Thoracic aorta (tissue), 2 donors: ENCODE measurements at places on chromosomes 11 and 22. TPM values are rescaled to one million over a fixed set of nuclear protein-coding genes. Genes with fewer than 3 reads are reported as not detected.

The NPTXR gene
- 50.8 TPM for total RNA-seq

The OR52E8 gene
- not detected for total RNA-seq

The CRYAB gene
- total RNA-seq, result 387 TPM

The MS4A6E gene
- total RNA-seq, result not detected

The LINC01488 gene
- total RNA-seq, result not detected

The RBMXL2 gene
- not detected for total RNA-seq

The RELT gene
- total RNA-seq, result 6.5 TPM

The LMO1 gene
- not detected for total RNA-seq

The ASPHD2 gene
- total RNA-seq, result 2.6 TPM

The PICK1 gene
- 33.9 TPM for total RNA-seq

The RAB3IL1 gene
- total RNA-seq, result 20.8 TPM

The GAS2 gene
- not detected for total RNA-seq

The DDI1 gene
- total RNA-seq, result not detected

The CCDC89 gene
- 2.3 TPM for total RNA-seq

GRCh38 chr22:27823221-27823620, 21.7 kb upstream of the MN1 start:
- H3K27me3 ChIP-seq, result no peaks in the 10 kb centered on the region
- no peak for DNase-seq
- H3K4me3 ChIP-seq, result no peak overlapping the region
- peaks cover 5% of the 10 kb centered on the region for H3K4me1 ChIP-seq

DNA sequence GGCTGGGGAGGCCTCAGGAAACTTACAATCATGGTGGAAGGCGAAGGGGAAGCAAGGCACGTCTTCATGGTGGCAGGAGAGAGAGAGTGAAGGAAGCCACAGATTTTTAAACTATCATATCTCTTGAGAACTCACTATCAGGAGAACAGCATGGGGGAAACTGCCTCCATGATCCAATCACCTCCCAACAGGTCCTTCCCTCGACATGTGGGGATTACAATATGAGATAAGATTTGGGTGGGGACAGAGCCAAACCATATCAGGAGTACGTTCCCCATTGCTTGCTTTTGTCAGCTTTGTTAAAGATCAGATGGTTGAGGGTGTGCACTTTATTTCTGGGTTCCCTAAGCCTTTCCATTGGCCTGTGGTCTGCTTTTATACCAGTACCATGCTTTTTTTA, 53.7 kb upstream of the E2F8 start:
- H3K27me3 ChIP-seq, result no peaks in the 10 kb centered on the region
- H3K27ac ChIP-seq, result no peak overlapping the region
- H3K36me3 ChIP-seq, result no peaks in the 10 kb centered on the region
- no peaks in the 10 kb centered on the region for H3K4me1 ChIP-seq

- no peak overlapping the region for H3K4me3 ChIP-seq
- H3K36me3 ChIP-seq, result no peaks in the 10 kb centered on the region
- no peak for DNase-seq
Measured at GRCh38 chr11:13284776-13285588, 7.4 kb downstream of the BMAL1 start.

DNA sequence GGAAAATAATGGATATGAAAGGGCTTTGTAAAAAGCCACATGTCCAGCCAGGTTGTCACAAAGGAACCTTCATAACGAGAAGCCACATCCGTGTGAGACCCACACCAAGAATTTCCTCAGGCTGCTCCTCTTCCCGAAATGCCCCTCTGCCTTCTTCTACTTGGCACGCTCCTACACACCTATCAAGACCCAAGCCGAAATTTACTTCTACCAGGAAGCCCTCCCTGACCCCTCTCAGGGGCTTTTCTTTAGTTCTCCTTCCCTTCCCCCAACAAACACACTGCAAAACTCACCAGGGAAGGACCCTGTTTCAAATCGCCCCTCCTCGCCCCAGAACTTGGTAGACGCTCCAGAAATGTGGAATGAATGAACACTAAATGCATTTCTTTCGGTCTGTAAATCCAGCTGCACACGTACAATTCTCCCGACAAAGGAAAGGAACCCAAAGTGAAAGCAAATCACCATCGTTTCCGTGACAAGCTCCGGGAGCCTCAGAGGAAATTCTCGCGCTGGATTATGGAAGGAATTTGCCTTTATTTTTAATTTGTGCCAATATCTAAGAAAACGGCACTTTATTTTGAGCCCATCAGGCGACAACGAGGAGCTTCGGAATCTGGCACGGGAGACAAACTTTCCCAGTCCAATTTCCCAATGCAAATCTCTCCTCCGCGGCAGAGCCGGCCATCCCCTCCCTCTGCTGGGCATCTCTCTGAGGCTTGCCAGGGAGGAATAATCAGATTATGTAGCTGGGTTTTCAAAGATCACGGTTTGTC, 13.2 kb upstream of the SHISAL1 start:
- no peaks in the 10 kb centered on the region for H3K27me3 ChIP-seq
- no peak for DNase-seq
- peak overlapping the region; percentile 71 for H3K4me3 ChIP-seq
- H3K27ac ChIP-seq, result no peak overlapping the region
- H3K36me3 ChIP-seq, result no peaks in the 10 kb centered on the region
- peaks cover 12% of the 10 kb centered on the region for H3K4me1 ChIP-seq

GRCh38 chr22:23398701-23399366, 181.3 kb downstream of the IGLL1 start:
- no peak overlapping the region for H3K27ac ChIP-seq
- DNase-seq, result no peak
- H3K36me3 ChIP-seq, result no peaks in the 10 kb centered on the region
- H3K4me3 ChIP-seq, result no peak overlapping the region

GRCh38 chr11:118401151-118401879, at the start of gene ATP5MG:
ATP5MG (plus strand) TSS chr11:118401606; CDS start chr11:118401666, 60 bp downstream.
- peaks cover 29% of the 10 kb centered on the region for H3K4me1 ChIP-seq
- H3K4me3 ChIP-seq, result peak within 1 kb of the TSS; percentile 94
- peaks cover under 1% of the 10 kb centered on the region for H3K36me3 ChIP-seq
- DNase-seq, result peak; percentile 60
- H3K27me3 ChIP-seq, result no peaks in the 10 kb centered on the region
- peak within 1 kb of the TSS; percentile 80 for H3K27ac ChIP-seq

DNA sequence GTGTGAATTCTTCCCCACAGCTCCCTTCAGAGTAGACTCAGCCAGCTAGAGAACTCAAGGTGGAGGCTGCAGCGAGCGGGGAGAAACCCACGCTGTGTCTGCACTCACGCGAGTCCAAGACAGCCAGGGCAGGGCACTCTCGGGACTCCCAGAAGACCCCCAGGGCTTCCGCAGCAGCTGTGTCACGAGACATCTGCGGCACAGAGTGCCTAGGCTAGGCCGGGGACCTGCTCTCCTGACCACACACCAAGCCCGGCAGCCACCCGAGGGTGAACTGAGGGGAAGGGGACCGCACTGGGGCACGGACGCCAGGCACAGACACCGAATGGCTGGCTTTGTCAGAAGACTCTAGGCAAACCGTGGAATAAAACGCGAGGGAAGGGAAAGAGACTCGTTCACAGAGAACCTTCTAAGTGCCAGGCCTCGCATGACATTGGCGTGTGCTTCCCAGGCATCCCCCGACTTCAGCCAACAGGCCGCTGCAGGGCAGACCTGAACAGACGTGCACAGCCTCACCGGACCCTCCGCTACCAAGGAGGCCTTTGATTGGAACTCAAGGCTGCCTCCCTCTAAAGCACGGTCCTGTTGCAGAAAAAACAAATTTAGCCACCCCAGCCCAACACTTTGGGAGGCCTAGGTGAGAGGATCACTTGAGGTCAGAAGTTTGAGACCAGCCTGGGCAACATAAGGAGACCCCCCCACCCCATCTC, 18.2 kb upstream of the MOB2 start:
- no peaks in the 10 kb centered on the region for H3K27me3 ChIP-seq
- peaks cover 52% of the 10 kb centered on the region for H3K4me1 ChIP-seq
- H3K36me3 ChIP-seq, result no peaks in the 10 kb centered on the region
- DNase-seq, result no peak
- peak overlapping the region; percentile 38 for H3K27ac ChIP-seq

- no peaks in the 10 kb centered on the region for H3K36me3 ChIP-seq
- H3K4me1 ChIP-seq, result no peaks in the 10 kb centered on the region
- no peak overlapping the region for H3K4me3 ChIP-seq
Measured at GRCh38 chr11:128921793-128922192, 20.9 kb downstream of the TP53AIP1 start.

GRCh38 chr11:6224421-6224820, 10.0 kb downstream of the FHIP1B start:
- H3K36me3 ChIP-seq, result peaks cover 31% of the 10 kb centered on the region
- DNase-seq, result no peak
- no peaks in the 10 kb centered on the region for H3K27me3 ChIP-seq
- H3K4me3 ChIP-seq, result no peak overlapping the region
- H3K4me1 ChIP-seq, result no peaks in the 10 kb centered on the region

DNA sequence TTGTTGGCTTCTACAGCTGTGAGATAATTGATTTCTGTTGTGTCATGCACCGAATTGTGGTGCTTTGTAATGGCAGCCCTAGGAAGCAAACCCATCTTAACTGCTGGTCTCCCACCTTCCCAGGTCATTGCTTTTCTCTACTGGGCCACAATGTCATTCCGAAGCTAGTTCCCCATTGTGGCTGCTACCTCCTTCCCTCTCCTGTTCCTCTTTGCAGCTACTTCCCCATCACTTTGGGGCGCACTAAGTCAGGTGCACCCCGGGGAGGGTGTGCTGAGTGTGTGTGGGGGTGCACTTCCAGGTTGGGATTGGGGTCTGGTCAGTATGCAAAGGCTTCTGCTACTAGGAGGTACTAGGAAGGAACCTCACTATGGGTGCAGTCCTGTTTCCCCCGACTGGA, 109.3 kb downstream of the ST3GAL4 start:
- no peaks in the 10 kb centered on the region for H3K27me3 ChIP-seq
- no peak overlapping the region for H3K4me3 ChIP-seq
- DNase-seq, result no peak
- no peak overlapping the region for H3K27ac ChIP-seq
- H3K36me3 ChIP-seq, result no peaks in the 10 kb centered on the region
- H3K4me1 ChIP-seq, result peaks cover 8% of the 10 kb centered on the region

GRCh38 chr11:132043714-132044113, 673.3 kb downstream of the NTM start:
- H3K36me3 ChIP-seq, result no peaks in the 10 kb centered on the region
- H3K4me1 ChIP-seq, result no peaks in the 10 kb centered on the region
- no peaks in the 10 kb centered on the region for H3K27me3 ChIP-seq
- no peak overlapping the region for H3K4me3 ChIP-seq
- no peak overlapping the region for H3K27ac ChIP-seq

GRCh38 chr11:78187366-78188285, 800 bp downstream of the KCTD21 start:
- H3K27ac ChIP-seq, result peak overlapping the region; percentile 85
- DNase-seq, result no peak
- no peaks in the 10 kb centered on the region for H3K27me3 ChIP-seq
- H3K36me3 ChIP-seq, result no peaks in the 10 kb centered on the region

DNA sequence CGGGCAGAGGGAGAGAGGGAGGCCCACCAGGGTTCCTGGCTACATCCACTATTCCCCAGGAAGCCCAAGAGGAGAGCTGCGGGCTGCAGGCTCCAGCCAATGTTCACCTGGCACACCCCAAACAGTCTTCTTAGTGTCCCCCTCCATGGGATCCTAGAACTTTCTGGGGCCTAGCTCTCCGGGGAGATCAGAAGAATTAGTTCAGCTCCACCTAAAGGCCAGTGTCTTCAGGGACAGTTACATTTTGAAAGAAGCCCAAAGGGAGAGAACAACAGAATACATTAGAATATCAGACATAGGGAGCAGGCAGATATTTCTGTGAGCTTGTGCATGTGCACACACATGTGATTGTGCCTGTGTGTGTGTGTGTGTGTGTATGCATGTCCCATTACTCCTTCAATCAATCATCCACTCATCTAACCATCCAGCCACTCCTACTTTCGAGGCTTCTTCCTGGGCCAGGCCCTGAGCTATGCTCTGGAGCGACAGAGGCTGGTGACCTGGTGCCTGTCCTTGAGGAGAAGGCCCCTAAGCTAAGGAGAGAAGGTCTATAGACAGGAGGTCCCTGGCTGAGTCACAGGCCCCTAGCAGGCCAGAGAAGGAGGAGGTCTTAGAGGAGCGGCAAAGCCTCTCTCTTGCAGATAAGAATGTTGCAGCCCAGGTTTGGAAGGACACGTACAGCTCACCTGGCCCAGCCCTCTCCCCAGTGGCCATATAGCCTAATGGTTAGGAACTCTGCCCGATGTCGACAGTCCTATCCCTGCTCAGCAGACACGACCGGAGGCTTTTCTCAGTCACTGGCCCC, 165.5 kb downstream of the DSCAML1 start:
- no peak overlapping the region for H3K4me3 ChIP-seq
- H3K36me3 ChIP-seq, result no peaks in the 10 kb centered on the region
- H3K27ac ChIP-seq, result no peak overlapping the region
- no peak for DNase-seq

DNA sequence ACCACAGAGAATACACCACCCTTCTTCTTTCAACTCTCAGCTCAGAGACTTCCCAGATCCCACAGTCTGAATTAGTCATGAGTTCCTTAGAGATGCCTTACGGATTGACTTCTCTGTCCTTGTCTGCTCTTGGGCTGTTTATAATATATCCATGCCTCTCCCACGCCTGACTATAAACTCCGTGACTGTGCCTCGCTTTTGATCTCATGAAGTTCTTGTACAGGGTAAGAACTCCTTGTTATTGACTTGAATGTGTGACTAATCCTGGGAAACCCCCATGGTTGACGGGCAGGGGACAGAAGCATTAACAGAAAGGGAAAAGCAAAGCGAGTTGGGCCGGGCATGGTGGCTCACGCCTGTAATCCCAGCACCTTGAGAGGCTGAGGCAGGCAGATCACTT, 62.4 kb upstream of the POU2AF1 start:
- H3K27ac ChIP-seq, result no peak overlapping the region
- H3K27me3 ChIP-seq, result no peaks in the 10 kb centered on the region
- no peaks in the 10 kb centered on the region for H3K36me3 ChIP-seq
- H3K4me3 ChIP-seq, result no peak overlapping the region
- H3K4me1 ChIP-seq, result no peaks in the 10 kb centered on the region

DNA sequence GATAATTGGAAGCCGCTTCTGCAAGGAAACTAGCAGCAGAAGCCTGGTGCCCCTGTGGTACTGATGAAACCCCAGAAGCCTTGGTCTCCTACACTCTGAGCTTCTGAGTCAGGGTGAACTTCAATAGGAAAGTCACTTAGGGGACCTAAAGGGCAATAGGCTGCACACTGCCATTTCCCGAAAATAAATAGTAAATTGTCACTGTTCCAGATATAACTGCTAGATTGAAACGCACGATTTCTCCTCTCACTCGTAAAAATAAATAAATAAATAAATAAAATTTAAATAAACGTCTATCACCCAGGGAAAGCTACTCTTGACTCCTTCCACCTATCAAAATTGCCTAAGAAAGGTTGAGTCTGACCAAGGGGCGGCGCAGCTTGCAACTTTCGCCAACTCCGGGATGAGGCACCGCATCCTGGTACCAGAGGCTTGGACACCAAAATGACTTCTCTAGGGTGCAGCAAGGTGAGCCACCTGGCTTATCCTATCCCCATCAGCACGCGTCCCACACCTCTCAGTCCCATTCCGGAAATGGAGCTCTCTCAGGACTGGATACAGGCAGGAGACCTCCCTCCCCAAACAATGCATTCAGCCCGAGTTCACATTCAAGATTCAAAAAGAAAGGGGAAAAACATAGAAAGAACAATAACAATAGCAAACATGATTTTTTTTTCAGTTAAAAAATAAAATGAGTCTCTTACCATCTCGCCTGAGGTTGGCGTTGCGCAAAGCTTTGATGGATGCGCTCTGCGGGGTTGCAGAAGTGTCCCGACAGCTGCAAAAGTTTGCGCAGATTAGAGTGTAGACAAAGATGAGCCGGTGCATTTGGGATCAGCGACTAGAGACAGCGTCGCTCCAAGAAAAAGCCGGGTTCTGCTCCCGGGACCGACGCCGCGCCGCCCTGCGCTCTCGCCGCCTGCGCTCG, 583 bp downstream of the PDGFD start:
- peak overlapping the region; percentile 42 for H3K27ac ChIP-seq
- peak overlapping the region; percentile 75 for H3K4me3 ChIP-seq
- peak; percentile 5 for DNase-seq

- H3K4me3 ChIP-seq, result no peak overlapping the region
- H3K27ac ChIP-seq, result no peak overlapping the region
- H3K4me1 ChIP-seq, result no peaks in the 10 kb centered on the region
Measured at GRCh38 chr11:28400331-28401100, 292.3 kb downstream of the METTL15 start.
